CD4-positive, alpha-beta T cell treated with Interleukin-2 at 100 ng/mL for 4 hours (primary cell): ENCODE measurements at places on chromosomes 12 and 14.

- DNase-seq: no peak
Measured at GRCh38 chr12:68207276-68207675, 18.3 kb downstream of the IL26 start.

- peak; percentile 26 for DNase-seq
Measured at GRCh38 chr14:66508846-66509621, 1.1 kb downstream of the GPHN start.

GRCh38 chr14:81031488-81031887, 76.1 kb downstream of the TSHR start:
- DNase-seq: no peak

GRCh38 chr12:65300679-65301349, 22.3 kb downstream of the MSRB3 start:
- DNase-seq: no peak

DNA sequence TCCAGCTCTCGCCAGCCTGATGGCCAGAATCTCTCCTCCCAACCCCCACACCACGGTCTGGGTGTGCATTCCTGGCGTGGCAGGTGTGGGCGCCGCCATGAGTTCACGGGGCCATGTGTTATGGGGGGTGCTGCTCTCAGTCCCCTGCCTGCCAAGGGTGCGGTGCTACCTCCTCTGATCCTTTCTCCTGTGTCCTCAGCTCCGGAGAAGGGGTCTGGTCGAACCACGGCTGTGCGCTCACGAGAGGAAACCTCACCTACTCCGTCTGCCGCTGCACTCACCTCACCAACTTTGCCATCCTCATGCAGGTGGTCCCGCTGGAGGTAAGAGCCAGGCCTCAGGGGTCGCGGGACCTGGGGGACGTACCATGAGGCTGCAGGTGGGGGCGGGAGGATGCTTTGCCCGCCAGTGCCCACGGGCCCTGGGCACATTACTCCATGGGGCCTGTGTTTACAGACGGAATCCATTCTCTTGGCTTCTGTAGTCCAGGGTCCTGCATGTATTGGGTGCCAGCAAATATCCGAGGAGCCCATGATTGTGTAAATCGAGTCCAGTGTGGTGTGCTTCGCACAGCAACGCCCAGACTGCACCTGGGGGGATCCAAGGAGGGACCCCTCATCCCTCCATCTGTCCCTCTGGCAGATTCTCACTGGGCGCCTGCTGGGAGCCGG, 130.8 kb downstream of the ADGRD1 start:
- no peak for DNase-seq

DNA sequence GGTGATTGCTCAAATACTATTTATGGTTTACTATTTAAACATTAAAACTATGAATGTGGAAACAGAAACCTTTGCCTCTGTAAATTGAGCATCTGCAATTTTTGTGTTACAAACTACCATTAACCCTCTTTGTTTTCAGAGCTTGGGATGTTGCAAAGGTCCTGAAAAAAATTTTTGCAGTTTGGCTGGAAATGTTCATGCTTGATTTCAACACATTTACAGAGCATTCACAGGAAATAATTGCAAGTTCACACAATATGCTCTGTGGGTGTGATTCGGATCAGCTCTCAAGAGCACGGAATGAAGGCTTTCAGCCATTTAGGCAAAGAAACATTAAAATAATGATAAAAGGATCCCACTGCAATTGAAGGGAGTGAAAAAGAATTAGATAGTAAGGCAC, 232.9 kb downstream of the ATP23 start:
- no peak for DNase-seq

- no peak for DNase-seq
Measured at GRCh38 chr12:6758506-6759095, 5.7 kb upstream of the MLF2 start.

GRCh38 chr14:23021889-23022442, 12.0 kb upstream of the C14orf93 start:
- no peak for DNase-seq

DNA sequence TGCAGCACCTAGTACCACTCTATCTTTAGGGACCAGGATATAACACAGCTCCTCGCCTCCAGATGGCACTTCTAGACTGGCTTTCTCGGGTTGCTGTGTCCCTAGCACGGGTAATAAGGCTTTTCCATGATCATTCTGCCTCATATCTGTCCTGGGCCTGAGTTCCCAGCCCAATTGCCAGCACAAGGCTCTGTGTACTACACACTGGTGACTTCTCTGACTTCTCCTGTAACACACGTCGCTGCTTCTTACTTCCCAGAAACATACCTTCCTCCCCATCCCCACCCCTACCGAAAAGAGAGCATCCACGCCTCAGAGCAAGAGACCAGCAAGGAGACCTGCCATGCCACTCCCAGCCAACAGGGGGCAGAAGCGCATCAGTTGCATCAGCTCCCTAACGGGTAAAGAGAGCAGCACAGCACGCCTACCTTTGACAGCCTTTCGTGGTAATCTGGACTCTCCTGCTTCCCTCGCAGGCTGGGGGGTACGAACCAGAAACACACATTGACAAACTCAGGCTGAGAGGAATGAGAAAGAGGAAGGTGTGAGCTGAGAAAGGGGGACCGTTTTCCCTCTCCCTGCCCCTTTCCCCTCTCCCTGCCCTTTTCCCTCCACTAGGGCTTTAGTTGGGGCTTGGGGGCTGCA, 21.2 kb upstream of the ZNF740 start:
- peak; percentile 92 for DNase-seq

GRCh38 chr14:23433457-23433856, 2.0 kb downstream of the MYH7 start:
- DNase-seq: no peak

DNA sequence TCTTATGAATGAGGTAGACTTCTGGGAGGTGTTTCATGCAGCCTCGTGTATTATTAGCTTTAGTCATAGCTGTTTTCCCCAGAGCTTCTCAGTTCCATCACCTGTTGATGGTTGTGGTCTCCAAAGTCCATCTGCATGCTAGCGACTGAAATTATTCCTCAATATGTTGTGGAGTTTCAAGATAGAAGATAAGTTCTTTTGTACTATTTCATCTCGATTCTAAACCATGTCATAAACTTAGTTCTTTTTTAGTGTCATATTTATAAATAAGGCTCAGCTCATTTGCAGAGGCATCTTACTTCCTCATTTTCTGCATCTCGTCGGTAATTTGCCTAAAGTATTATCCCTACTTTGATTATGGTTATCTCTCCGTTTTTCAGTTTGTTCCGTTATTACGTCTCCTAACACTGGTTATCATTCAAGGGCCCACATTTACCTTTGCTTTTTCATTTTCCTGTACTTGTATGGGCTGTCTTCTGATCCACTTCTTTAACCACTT, 119.1 kb downstream of the ITPR2 start:
- DNase-seq: no peak

GRCh38 chr14:50797250-50798047, 33.5 kb downstream of the NIN start:
- no peak for DNase-seq

- no peak for DNase-seq
Measured at GRCh38 chr12:65465766-65466547, 187.5 kb downstream of the MSRB3 start.

DNA sequence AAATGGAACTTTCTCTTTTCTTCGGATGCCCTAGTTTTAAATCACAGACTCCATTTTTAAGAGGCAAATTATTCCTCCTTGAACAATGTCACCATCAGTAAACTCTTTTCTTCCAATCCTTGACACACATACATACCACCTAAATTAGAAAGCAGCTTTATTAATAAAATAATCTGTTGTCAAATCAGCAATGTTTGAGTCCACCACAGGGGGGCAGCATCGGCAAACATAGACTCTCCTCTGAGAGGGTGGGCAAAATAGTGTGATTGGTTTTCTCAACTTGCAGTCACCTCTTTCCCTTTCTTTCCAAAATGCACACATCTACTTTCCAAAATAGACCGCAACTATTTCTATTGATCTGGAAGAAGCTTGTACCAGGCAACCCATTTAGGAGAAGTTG, 438.4 kb upstream of the OR4E1 start:
- peak; percentile 48 for DNase-seq

DNA sequence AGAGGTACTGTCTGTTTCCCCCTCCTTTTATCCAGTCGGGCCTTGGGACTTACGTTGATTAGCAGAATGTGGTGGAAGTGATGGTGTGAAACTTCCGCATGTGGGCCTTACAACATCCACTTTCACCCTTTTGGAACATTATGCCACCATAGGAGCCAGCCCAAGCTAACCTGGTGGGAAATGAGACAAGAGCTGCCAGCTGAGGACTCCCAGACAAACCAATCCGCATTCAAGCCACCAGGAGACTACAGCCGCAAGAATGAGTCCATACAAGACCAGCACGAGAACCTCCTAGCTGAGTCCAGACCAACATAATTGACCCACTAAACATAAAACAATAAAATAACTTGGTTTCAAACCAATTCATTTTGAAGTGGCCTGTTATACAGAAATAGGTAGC, 9.1 kb upstream of the PTGER2 start:
- DNase-seq: no peak

- DNase-seq: no peak
Measured at GRCh38 chr12:16618256-16618655, 12.3 kb upstream of the LMO3 start.
